ENCODE measurements at places on chromosomes 2 and 18.

DNA sequence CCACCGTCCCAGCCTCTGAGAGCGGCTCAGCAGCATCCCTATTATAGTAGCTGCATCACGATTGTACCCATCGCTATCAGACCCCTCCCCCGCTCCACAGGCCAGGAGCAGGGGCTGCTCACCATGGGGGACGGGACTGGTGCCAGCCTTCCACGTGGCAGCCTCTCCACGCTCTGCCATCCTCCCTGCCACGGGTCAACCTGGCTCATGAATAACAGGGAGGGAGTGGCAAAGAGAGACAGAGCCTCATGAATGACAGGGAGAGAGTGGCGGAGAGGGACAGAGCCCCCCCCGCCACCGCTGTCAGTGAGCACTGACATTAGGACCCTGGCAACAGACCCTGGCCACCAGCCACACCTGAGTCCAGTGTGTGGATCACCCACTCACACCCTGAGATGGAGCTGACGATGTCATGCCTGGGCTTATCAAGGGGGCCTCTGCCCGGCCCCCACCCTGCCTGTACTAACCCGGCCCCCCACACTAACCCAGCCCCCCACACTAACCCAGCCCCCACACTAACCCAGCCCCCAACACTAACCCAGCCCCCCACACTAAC is 16.9 kb downstream of the CROCC2 start:
- no peak for ATAC-seq

- no peak for ATAC-seq
Observed at GRCh38 chr2:6196449-6196848, 504.3 kb downstream of the SOX11 start.

- peak; percentile 91 for ATAC-seq
Observed at GRCh38 chr2:168346725-168347477, 99.5 kb upstream of the STK39 start.

DNA sequence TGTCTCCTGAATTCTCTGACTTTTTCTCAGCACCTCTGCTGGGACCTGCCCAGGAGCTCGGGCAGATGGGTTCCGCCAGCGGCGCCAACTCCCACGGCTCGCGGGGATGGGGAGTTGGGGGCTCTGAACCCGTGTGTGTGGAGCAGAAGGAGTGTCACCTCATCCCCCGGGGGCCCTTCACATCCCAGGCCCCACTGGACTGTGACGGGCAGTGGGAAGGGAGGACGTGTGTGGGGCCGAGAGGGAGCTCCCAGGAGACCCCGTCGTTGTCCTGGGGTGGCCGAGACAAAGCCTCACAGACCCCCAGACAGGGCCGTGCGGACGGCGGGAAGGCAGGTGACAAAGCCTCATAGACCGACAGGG is 130.0 kb upstream of the CTDP1 start:
- ATAC-seq = no peak

DNA sequence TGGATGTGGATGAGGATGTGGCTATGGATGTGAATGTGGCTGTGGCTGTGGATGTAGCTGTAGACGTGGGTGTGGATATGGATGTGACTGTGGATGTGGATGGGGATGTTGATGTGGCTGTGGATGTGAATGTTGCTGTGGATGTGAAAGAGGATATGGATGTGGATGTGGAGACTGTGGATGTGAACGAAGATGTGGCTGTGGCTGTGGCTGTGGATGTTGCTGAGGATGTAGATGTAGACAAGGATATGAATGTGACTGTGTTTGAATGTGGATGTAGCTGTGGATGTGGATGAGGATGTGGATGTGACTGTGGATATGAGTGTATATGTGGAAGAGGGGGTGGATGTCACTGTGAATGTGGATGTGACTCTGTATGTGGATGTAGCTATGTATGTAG is 884.6 kb upstream of the CHAC2 start:
- ATAC-seq = no peak

GRCh38 chr2:141079231-141079630 is 1051.6 kb downstream of the LRP1B start:
- ATAC-seq = no peak

GRCh38 chr2:102055346-102055990 is 63.7 kb downstream of the IL1R2 start:
- ATAC-seq = no peak

- ATAC-seq = no peak
Observed at GRCh38 chr2:161166538-161167409, 6.5 kb downstream of the TANK start.

- peak; percentile 73 for ATAC-seq
Observed at GRCh38 chr2:26561918-26562810, 79.0 kb downstream of the CIB4 start.

DNA sequence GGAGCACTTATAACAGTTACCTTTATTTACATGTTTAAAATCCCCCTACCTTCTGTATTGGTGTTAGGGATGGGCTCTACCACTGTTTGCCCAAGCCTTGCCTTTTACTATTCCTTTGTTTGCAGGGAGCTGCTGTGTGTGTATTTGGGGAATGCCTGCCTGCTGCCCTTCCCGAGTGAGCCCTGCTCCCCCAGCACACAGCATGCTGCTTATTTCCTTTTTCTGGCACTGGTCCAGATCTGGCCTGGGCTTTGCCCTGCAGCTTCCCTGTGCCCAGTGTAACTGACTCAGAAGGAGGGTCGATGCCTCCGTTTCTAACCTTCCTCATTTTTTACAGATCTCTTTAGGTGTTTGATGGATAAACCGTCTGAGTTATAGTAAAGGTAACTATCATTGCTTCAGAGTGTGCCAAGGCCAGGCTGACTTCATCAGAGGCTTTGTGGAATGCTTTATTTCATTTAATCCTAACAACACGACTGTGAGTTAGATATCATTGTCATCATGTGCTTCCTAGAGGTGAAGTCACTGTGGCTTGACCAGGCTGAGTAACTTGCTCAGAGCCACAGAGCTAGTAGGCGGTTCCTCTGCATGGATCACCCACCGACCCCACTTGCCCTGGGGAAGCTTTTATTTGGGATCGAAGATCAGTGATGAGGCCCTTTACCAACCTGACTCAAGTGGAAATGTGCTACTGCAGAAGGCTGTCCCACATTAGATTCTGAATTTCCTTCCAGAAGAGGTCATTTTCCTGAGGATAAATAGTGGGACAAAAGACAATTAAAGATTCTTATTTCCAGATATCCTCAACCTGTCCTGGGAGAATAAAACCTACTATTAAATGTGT is 238.8 kb downstream of the ZNF407 start:
- ATAC-seq = peak; percentile 81

DNA sequence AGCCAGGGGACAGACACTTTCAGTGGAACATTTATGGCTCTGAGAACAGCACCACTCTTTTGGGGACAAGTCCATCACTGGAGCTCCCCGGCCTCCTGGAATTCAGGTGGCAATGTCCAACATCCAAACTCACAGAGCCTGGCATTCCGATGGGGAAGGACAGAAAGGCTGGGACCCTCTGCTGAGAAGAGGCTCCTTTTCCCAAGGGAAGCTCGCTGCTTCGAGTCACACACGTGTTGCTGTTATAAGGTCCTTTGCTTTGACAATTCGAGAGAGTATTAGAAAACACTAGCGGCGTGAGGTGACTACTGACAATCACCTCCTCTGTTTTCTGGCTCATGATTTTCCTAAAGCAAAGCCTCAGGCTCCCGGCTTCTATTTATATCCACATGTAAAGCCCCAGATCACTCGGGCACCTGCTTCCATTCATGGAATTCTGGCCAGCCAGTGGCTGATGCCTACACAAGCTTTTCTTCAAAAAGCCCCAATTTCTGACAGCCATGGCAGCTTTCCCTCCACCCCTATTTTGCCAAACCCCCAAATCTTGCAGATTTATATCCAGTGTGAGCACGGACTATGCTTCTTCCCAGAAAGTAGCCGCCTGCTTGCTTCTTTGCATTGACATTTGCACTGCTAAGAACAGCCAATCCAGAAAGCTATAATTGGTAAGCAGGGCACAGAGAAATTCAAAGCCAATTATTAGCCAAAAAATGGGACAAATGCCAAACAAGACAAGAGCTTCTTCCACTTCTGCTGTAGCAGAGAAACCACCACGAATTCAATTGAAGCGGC is 67.3 kb downstream of the NDUFA10 start:
- ATAC-seq = no peak

DNA sequence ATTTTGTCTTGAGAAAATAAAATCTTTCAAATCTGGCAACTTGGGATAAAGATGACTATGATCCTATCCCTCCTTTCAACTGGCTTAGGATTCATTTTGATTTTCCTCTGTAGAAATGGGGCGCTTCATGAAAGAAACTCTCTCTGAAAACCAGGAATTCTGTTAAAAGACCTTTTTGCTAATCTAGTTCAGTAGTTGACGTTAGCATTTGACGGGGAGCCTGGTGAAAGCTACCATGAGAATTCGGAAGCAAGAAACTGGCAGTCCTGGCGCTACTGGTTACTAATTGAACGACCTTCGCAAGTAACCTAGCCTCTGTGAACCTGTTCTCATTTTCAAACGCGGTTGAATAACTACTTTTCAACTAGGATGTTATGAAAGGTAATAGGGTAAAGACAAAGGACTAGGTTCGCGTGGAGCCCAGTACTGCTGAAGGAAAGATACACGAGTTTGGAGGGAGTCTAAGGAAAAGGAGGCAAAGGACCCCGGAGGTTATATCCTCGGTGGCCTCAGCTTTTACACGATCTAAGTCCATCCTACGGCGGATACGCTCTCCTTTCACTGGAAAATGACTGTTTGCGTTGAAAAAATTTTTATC is 604 bp upstream of the STK11IP start:
- ATAC-seq = peak; percentile 22

- ATAC-seq = no peak
Observed at GRCh38 chr18:63206433-63207142, 113.0 kb downstream of the BCL2 start.

GRCh38 chr18:22846088-22846683 is 86.9 kb upstream of the RBBP8 start:
- ATAC-seq = peak; percentile 59

DNA sequence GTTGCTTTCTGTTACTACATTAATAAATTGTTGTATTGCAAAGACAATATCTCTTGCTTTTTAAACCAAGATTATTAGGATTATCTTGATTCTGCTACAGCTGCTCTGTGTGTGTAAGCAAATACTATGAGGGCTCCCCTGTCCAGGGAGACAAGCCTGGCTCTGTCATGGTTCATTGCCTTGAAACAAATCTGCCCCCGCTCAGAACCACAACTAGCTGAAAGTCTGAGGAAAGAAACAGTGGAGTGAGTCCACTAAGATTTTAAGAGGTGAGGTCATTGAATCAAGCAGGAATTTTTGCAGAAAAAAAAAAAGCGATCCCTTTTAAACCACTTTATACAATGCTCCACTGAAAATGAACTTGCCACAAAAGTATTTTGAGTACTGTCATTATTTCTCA is 30.8 kb upstream of the LRRTM4 start:
- no peak for ATAC-seq

- ATAC-seq = no peak
Observed at GRCh38 chr18:74961596-74961995, 247.3 kb downstream of the PTGR3 start.

- no peak for ATAC-seq
Observed at GRCh38 chr18:6743999-6744398, 14.5 kb downstream of the ARHGAP28 start.

GRCh38 chr2:212683346-212684097 is 144.9 kb upstream of the ERBB4 start:
- peak; percentile 49 for ATAC-seq

DNA sequence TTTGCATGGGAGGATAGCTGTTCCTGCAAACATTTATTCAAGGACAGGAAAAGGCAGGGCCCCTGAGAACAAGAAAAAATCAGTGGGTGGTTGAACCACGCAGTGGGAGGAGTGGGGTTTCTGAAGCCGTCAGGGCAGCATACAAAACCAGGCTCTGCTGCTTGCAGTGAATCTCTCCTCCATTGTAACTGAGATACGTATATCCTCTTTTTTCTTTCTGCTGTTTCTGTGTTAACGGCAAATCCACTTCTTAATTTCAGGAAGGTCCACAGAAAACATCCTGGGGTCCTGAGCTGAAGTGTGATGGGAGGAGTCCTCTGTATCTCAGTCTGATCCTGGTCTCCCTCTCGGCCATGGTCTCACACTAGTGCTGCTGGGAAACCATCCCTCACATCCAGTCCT is 27.2 kb upstream of the KCNF1 start:
- no peak for ATAC-seq

- no peak for ATAC-seq
Observed at GRCh38 chr2:197198890-197199289, 111.7 kb downstream of the ANKRD44 start.

DNA sequence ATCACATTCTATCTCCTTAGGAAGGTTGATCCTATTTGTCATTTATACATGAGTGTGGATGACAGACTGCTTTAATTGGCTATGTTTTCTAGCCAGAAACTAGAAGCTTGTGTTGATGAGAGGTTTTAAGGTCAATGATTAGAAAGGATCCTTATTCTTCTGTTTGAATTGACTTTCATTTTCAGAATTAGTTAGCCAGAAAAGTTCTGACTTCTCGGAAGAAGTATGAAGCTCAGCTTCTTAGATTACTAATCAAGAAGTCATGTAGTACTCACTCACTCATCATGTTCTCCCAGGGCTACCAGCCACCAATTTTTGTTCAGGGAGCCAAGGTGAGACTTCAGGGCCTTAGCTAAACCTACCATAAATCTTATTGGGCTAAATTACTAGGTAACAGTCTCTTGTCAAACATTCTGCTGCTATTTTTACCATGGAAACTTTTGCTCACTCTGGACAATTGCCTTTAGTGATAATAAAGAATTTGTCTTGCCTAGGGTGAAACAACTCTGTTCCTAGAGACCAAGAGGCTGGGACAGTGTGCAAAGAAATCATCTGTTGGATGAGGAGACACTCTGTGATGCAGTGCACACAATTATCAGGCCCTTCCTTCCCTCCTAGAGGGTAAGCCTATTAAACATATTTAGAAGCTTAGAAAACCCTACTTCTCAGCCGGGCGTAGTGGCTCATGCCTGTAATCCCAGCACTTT is 111.6 kb upstream of the DNMT3A start:
- no peak for ATAC-seq

DNA sequence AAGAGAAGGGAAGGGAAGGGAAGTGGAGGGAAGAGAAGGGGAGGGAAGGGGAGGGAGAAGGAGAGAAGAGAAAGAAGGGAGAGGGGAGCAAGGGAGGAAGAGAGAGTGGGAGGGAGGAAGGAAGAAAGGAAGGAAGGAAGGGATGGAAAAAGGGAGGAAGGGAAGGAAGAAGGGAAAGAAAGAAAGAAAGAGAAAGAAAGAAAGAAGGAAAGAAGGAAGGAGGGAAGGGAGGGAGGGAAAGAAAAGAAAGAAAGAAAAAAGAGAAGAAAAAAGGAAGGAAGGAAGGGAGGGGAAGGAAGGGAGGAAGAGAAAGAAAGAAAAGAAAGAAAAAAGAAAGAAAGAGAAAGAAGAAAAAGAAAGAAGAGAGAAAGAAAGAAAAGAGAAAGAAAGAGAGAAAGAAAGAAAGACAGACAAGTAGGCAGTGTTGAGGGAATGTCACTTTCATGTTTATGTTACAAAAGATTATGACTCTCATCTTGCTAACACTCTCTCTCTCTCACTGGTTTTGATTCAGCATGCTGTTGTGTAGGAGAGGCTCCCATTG is 58.0 kb upstream of the ZNF804A start:
- ATAC-seq = no peak

DNA sequence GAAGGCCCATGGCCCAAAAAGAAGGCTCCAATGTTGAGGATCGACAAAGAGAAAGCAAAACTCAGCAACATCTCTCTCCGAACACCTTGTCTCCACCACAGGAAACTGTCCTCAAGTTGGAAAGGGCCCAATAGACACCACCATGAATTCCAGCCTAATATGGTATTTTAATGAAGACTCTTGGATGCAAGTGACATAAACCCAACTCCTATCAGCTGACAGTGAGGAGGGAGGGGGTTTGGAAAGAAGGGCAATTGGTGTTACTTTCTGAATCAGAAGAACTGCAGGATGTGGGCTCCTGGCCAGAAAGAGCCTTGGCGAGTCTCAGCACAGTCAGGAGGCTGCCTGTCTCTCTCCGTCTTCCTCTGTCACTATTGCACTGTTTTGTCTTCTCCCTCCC is 40.3 kb upstream of the SIGLEC15 start:
- no peak for ATAC-seq

Data from SK-N-SH treated with all-trans-retinoic acid at 6 μM for 48 hours (cell line).